ENCODE measurements at places on chromosomes 7 and 10. TPM values are rescaled to one million over a fixed set of nuclear protein-coding genes. Genes with fewer than 3 reads are reported as not detected.

DNA sequence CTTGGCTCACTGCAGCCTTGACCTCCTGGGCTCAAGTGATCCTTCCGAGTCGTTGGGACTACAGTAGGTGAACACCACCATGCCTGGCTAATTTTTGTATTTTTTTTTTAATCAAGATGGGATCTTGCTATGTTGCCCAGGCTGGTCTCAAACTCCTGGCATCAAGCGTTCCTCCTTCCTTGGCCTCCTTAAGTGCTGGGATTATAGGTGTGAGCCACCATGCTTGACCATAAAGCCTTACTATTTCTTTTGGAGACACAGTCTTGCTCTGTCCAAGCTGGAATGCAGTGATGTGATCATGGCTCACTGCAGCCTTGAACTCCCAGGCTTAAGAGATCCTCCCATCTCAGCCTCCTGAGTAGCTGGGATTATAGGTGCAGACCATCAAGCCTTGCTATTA, 12.6 kb downstream of the TFAM start:
- no peak for DNase-seq

GRCh38 chr10:70846795-70847194, 31.0 kb downstream of the SGPL1 start:
- DNase-seq, result no peak

Gene GRM3
- total RNA-seq, result not detected

DNA sequence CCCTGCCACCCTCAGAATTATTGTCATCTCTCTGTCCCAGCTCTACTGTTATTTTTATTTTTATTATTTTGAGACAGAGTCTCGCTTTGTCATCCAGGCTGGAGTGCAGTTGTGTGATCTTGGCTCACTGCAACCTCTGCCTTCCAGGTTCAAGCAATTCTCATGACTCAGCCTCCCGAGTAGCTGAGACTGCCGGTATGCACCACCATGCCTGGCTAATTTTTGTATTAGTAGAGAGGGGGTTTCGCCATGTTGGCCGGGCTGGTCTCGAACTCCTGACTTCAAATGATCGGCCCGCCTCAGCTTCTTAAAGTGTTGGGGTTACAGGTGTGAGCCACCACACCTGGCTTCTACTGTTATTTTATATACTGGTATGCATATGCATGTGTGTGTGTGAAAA, 11.0 kb downstream of the CALHM2 start:
- no peak for DNase-seq

Gene PIK3AP1
- 5.9 TPM for total RNA-seq

GRCh38 chr7:42960762-42961161, 28.6 kb downstream of the MRPL32 start:
- no peak for DNase-seq

Gene CAV2
- total RNA-seq, result 92.6 TPM

GRCh38 chr7:27399791-27400567, 157.4 kb downstream of the EVX1 start:
- DNase-seq, result no peak

Gene ABCB1
- total RNA-seq, result 5.5 TPM

- no peak for DNase-seq
Measured at GRCh38 chr10:5064656-5065055, 29.6 kb upstream of the AKR1C3 start.

GRCh38 chr10:78178940-78179339, 145.3 kb downstream of the RPS24 start:
- no peak for DNase-seq

All from ascending aorta (tissue), 2 donors.